ENCODE measurements at places on chromosomes 12 and 14.

GRCh38 chr14:92800012-92800411, 5.9 kb downstream of the GOLGA5 start:
- peaks cover 28% of the 10 kb centered on the region for H3K36me3 ChIP-seq
- no peaks in the 10 kb centered on the region for H3K27me3 ChIP-seq

DNA sequence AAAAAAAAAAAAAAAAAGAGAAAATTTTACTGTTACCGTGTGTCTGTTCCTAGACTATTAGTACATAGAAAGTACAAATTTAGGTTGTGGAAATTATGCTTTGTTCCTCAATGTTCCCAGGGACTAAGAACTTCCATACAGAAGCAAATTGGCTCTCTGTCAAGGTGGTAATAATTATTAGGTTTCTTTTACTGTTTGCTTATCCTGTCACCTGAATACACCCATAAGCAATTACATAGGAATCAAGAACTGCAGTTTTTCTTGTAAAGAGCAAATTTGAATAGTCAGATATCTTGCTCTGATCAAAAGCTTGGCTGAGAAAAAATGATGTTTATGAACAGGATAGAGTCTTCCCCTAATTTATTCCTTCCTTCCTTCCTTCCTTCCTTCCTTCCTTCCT, 191.2 kb downstream of the AEBP2 start:
- H3K4me3 ChIP-seq: no peak overlapping the region
- H3K27me3 ChIP-seq: no peaks in the 10 kb centered on the region
- DNase-seq: no peak
- H3K27ac ChIP-seq: no peak overlapping the region
- H3K36me3 ChIP-seq: peaks cover 2% of the 10 kb centered on the region

GRCh38 chr12:62862259-62862881, 72.6 kb downstream of the PPM1H start:
- no peaks in the 10 kb centered on the region for H3K36me3 ChIP-seq
- peaks cover 31% of the 10 kb centered on the region for H3K4me1 ChIP-seq
- no peaks in the 10 kb centered on the region for H3K27me3 ChIP-seq
- DNase-seq: no peak

DNA sequence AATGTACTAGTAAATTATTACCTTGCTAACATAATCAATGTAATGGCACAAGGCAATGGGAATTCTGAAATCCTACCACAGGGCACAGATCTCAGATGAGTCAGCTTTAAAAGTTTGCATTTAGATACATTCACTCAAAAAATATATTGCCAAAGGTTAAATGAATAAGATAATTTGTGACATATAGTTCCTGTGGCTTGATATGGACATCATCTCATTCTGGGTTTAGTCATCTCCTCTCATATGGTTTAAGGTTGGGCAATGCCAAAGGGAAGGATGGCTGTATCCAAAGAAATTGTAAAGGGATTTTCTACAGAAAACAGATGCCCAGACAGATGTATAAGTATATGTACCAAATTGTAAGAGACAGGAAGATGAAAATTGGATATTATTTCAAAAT, 1065.0 kb downstream of the LRFN5 start:
- H3K36me3 ChIP-seq: peaks cover 12% of the 10 kb centered on the region
- no peak overlapping the region for H3K27ac ChIP-seq
- H3K27me3 ChIP-seq: no peaks in the 10 kb centered on the region
- DNase-seq: no peak
- H3K4me3 ChIP-seq: no peak overlapping the region

DNA sequence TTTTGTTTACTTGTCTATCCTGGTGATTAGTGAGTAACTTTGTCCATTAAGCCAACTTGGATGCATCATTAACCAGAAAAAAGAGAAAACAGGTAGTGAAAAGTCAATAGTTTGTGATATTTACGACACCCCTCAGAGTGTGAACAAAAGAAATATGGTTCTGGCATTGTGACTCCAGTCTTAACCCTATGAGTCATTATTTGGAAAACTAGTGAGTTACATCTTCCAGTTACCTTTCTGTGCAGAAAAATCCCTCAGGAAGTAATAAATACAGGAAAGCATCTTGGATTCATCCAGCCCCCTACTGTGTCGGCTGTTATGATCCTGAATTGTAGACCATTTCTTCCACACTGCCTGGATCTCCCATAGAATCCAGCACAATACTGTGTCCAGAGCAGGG, 379.1 kb downstream of the GALC start:
- H3K27me3 ChIP-seq: no peaks in the 10 kb centered on the region
- no peak overlapping the region for H3K4me3 ChIP-seq
- no peak for DNase-seq
- H3K27ac ChIP-seq: no peak overlapping the region
- no peaks in the 10 kb centered on the region for H3K4me1 ChIP-seq

DNA sequence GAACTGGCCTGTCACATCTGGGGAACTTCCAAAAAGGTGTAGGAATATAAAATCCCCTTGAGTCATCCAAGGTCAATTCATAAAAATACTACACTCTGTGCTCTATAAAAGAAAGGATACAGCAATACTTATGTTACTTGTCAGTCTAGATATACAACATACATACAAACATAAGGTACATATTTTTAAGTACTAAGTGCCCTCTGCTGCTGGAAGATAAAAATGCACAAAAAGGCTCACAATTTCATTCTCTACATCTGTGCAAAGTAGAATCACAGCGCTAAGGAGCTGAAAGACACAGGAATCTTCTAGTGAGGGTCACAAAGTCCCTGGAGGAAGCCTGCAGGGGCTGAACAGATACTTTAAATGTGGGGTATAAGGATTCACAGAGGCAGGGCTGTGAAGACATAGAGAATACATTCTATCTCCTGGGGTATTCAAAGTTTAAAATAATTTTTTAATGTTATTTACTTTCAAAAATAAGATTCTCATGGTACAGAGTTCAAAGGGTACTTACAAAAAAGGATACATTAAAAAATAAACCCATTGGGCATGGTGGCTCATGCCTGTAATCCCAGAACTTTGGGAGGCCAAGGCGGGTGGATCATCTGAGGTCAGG, 10.2 kb upstream of the GOLGA5 start:
- H3K27ac ChIP-seq: no peak overlapping the region
- no peak overlapping the region for H3K4me3 ChIP-seq
- H3K36me3 ChIP-seq: no peaks in the 10 kb centered on the region
- DNase-seq: no peak
- H3K27me3 ChIP-seq: no peaks in the 10 kb centered on the region

GRCh38 chr12:95173392-95174251, 43.6 kb downstream of the FGD6 start:
- DNase-seq: no peak
- no peak overlapping the region for H3K27ac ChIP-seq
- no peak overlapping the region for H3K4me3 ChIP-seq
- peaks cover 35% of the 10 kb centered on the region for H3K36me3 ChIP-seq
- no peaks in the 10 kb centered on the region for H3K27me3 ChIP-seq

DNA sequence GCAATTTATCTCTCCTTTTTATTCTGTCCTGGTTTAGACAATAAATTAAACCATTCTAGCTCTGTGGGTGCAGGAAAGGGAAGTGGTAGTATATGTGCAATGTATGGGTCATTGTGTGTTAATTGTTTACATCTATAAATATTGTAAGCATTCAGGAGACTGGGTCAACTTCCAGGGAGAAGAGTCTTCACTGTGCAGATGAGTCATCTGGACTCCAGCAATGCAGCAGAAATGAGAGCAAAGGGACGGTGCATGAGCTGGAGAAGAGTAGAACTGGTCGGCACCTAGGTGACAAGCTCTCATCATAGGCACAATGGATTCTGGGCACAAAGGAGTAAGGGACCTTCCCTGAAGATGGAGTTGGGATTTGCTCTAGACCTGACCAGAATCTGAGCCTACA, 211.1 kb upstream of the DAAM1 start:
- no peaks in the 10 kb centered on the region for H3K36me3 ChIP-seq
- no peaks in the 10 kb centered on the region for H3K4me1 ChIP-seq
- no peak for DNase-seq

GRCh38 chr12:29041621-29042020, 107.5 kb upstream of the FAR2 start:
- H3K4me3 ChIP-seq: no peak overlapping the region
- H3K27me3 ChIP-seq: no peaks in the 10 kb centered on the region
- H3K4me1 ChIP-seq: no peaks in the 10 kb centered on the region
- no peak overlapping the region for H3K27ac ChIP-seq

- no peaks in the 10 kb centered on the region for H3K27me3 ChIP-seq
- no peak for DNase-seq
- no peaks in the 10 kb centered on the region for H3K36me3 ChIP-seq
- H3K4me1 ChIP-seq: no peaks in the 10 kb centered on the region
- peak overlapping the region; percentile 50 for H3K4me3 ChIP-seq
Observed at GRCh38 chr14:103872481-103873113, 25.2 kb upstream of the PPP1R13B start.

DNA sequence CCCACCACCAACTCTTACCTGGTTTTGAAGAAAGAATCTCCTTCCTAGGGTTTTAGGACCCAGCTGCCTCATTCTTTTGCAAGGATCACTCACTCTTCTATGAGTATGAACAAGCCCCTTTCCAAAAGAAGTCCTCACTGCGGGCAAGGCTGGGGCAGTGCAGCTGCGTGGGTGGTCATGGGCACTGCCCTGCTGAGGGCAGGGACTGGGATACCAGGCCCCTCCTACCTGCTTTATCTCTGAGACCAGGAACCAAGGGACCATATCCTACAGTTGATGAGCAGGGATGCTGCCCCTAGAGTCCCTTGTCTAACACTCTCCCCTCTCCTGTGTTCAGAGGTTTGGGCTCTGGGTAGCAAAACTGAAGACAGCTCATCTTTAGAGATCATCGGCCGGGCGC, 20.5 kb downstream of the HPD start:
- no peaks in the 10 kb centered on the region for H3K36me3 ChIP-seq
- no peaks in the 10 kb centered on the region for H3K4me1 ChIP-seq
- DNase-seq: peak; percentile 33
- H3K27ac ChIP-seq: no peak overlapping the region

GRCh38 chr12:75908961-75909605, 122.5 kb downstream of the PHLDA1 start:
- no peak for DNase-seq
- no peaks in the 10 kb centered on the region for H3K4me1 ChIP-seq
- no peak overlapping the region for H3K4me3 ChIP-seq
- no peak overlapping the region for H3K27ac ChIP-seq
- no peaks in the 10 kb centered on the region for H3K27me3 ChIP-seq
- no peaks in the 10 kb centered on the region for H3K36me3 ChIP-seq

DNA sequence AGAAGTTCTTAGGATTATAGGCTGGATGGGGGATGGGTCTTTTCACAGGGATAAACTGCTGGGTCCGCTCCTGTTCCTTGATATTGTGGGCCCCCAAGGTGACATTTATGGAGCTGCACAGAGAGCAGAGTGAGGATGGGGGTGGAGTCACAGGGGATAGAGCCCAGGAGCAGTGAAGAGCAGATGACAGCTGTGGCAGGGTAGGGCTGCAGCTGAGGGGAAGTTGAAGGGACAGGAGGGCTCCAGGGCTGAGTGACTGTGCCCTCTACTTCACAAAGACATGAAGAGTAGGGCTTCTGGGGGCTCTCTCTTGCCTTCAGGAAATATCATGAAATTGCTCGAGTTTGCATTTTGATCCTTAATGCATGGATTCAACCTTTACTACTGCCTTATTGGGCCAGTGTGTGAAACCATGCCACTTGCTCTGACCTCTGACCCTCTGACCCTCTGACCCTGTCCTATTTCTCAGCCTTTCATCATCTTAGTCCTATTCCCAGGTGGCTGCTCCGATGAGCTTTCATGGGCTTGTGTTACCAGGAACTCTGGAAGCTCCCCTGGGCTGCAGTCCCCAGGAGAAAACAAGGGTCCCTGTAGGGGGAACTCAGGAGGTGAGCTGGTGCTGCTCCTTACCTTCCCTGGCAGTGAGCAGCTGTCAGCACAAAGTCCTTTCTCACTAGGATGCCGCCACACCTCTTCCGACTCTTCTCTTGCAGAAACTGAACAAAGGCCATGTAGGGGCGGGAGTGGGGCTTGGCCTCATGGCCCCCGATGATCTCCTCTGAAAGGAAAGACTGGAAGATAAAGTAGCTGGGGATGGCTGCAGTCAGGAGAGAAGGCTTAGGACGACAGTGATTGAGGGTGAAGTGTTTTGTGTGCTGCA, 1.6 kb downstream of the GZMH start:
- no peak overlapping the region for H3K4me3 ChIP-seq
- H3K4me1 ChIP-seq: no peaks in the 10 kb centered on the region
- DNase-seq: no peak
- H3K36me3 ChIP-seq: no peaks in the 10 kb centered on the region
- H3K27me3 ChIP-seq: no peaks in the 10 kb centered on the region

DNA sequence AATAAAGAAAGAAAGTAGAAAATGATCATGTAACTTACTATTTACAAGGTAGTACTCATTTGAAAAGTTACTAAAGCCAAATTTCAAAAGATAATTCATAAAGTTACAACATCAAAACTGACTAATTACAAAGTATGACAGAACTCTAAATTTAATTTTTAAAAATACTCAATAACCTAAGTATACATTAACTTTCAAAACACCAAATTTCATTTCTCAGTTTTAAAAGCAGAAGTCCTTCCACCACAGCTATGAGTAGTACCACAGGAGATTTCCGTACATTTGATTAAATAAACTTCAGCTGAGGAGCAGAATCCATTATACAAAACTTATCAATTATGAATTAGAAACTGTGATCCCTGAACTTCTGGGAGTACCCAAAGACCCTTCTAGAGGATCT, 100.8 kb upstream of the BBS10 start:
- H3K36me3 ChIP-seq: peaks cover 7% of the 10 kb centered on the region
- no peaks in the 10 kb centered on the region for H3K27me3 ChIP-seq
- no peak overlapping the region for H3K4me3 ChIP-seq
- H3K27ac ChIP-seq: no peak overlapping the region
- DNase-seq: no peak
- peaks cover 3% of the 10 kb centered on the region for H3K4me1 ChIP-seq

DNA sequence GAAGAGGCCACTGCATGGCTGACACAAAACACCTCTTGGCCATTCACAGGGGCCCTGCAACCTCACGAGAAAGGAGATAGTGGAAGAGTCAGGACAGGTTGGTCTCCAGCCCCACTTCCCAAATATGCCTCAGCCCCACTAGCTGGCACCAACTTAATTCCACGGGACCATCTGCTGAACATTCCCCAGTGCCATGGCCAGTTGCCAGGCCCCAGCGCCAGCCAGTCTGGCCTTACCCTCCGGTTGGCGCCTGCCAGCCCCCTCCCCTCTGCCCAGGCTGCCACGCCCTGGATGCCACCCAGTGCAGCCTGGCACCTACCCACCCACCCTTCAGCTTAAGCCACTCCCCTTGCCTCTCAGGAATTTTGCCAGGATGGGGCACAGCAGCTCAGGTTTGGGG, 21.2 kb upstream of the HSPB8 start:
- H3K4me1 ChIP-seq: peaks cover 4% of the 10 kb centered on the region
- H3K27ac ChIP-seq: no peak overlapping the region
- no peak overlapping the region for H3K4me3 ChIP-seq
- peaks cover 11% of the 10 kb centered on the region for H3K36me3 ChIP-seq
- no peaks in the 10 kb centered on the region for H3K27me3 ChIP-seq
- no peak for DNase-seq

- H3K4me3 ChIP-seq: no peak overlapping the region
- peak; percentile 86 for DNase-seq
- H3K27me3 ChIP-seq: no peaks in the 10 kb centered on the region
- H3K36me3 ChIP-seq: no peaks in the 10 kb centered on the region
Observed at GRCh38 chr12:107670999-107671643, 14.5 kb upstream of the PWP1 start.

Data from H9 (cell line).